ENCODE measurements at places on chromosomes 3 and 15. TPM values are rescaled to one million over a fixed set of nuclear protein-coding genes. Genes with fewer than 3 reads are reported as not detected.

PML gene
- total RNA-seq: 62.0 TPM

CCDC54 gene
- not detected for total RNA-seq

- no peak overlapping the region for H3K27ac ChIP-seq
- DNase-seq: no peak
- no peaks in the 10 kb centered on the region for H3K4me1 ChIP-seq
- no peak overlapping the region for H3K4me3 ChIP-seq
Observed at GRCh38 chr15:91652610-91653207, 200.8 kb upstream of the SLCO3A1 start.

DNA sequence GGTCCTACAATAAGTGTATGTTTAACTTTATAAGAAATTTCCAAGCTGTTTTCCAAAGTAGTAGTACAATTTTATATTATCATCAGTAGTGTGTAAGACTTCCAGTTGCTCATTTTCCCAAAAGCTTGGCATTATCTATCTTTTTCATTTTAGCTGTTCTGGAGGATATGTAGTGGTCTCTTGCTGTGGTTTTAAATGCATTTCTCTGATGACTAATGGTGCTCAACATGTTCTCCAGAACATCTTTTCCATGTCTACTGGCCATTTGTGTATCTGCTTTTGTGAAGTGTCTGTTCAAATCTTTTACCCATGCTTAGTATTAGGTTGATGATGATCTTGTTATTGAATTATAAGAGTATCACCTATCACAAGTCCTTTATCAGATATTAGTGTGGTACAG, 13.3 kb downstream of the BCL2A1 start:
- DNase-seq: no peak
- no peaks in the 10 kb centered on the region for H3K27me3 ChIP-seq
- peaks cover 43% of the 10 kb centered on the region for H3K4me1 ChIP-seq
- peaks cover 16% of the 10 kb centered on the region for H3K36me3 ChIP-seq
- no peak overlapping the region for H3K27ac ChIP-seq

All from activated T-helper 1 cell treated with anti-CD3 and anti-CD28 coated beads, Interleukin-12 subunit alpha, Interleukin-12 subunit beta, Interleukin-2, Interleukin-4 antibody, amounts not matched to agents 30 ng/mL and 10 ng/mL and 1 ng/mL, durations not matched to agents 14 hours and 24 hours and 36 hours (primary cell).